ENCODE measurements at places on chromosomes 4 and X. TPM values are rescaled to one million over a fixed set of nuclear protein-coding genes. Genes with fewer than 3 reads are reported as not detected.

Gene WAS
- total RNA-seq = 33.5 TPM

Gene EDA2R
- 0.30 TPM for total RNA-seq

Gene MAGEB1
- not detected for total RNA-seq

Gene PRR32
- total RNA-seq = not detected

Gene DHRSX
- 34.8 TPM for total RNA-seq

Gene SPACA5
- not detected for total RNA-seq

Gene CSN1S1
- not detected for total RNA-seq

Gene AADAT
- 16.8 TPM for total RNA-seq

Gene RPA4
- 1.3 TPM for total RNA-seq

Gene BCLAF3
- 15.3 TPM for total RNA-seq

Gene ABCG2
- not detected for total RNA-seq

Data from upper lobe of left lung (tissue), 6 donors.